ENCODE measurements at places on chromosomes 3 and 15.

- no peak for DNase-seq
These were observed 3.3 kb downstream of the CYP19A1 start for GRCh38 chr15:51335087-51335486.

DNA sequence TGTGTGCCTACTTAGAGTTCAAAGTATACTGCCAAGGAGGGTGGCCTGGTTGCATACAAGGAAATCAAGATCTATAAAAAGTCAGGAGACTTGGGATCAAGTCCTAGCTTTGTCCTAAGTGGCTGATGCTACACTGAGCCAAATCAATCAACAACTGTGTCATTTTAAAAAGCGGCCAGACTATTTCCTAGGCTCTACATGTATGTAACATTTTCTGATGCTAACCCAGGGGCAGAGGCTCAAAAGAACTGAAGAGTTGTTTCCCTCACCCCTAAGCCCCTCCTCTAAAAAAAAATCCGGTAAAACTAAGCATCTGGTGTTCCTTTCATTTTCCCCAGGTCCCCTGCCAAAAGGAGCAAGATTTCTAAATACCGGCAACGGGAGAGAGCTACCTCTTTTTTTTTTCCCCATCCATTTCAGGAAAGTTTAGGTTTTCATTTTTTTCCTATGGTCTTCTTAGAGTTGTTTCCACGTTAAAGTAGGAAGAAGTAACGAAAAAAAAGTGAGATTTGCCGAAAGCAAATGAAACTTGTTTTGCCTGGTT lies 18.8 kb upstream of the CHD2 start:
- no peak for DNase-seq

DNA sequence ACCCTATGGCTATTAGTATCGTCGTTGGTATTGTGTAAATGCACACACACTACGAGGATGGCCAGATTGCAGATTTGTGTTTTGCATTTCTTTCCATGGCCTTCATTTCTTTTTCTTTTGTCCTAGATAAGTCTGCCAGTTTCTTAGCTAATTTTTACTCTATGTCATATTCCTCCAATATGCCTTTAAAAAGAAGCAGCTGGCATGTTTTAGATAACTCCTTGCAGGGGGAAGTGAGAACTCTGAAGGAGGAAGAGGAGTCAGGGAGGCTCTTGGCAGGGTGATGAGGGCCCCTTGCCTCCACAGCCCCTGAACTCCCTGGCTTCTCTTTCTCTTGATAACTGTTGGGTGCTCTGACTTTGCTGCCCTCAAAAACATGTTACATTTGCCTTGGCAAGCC lies 244.0 kb downstream of the GABRG3 start:
- DNase-seq: no peak

DNA sequence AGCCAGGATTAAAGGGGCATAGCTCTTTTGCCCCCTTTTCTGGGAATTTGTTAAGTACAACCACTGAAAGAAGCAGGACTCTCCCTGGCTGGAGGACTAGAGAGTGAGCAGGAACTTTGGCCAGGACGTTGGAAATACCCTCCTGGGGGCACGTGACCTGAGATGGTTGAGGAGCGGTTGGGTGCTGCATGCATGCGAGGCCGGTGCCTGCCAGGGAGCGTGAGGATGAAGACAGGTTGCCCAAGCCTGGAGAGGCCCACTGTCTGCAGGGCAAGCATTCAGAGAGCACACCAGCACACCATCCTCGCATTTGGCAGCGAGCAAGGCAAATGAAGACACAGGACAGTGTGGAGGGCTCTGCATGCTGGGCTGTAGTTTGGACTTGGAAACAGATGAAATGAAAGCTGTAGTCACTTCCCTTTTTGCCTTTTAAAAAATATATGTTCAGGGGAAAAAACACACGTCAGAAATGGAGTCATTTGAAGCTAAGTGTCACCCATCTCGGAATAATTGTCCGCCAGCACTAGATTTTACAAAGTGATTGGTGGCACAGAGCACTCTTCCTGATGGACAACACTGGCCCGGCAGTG lies 217.6 kb downstream of the SLCO3A1 start:
- DNase-seq: no peak

GRCh38 chr3:46675843-46676567 lies 17.5 kb downstream of the ALS2CL start:
- DNase-seq: no peak

DNA sequence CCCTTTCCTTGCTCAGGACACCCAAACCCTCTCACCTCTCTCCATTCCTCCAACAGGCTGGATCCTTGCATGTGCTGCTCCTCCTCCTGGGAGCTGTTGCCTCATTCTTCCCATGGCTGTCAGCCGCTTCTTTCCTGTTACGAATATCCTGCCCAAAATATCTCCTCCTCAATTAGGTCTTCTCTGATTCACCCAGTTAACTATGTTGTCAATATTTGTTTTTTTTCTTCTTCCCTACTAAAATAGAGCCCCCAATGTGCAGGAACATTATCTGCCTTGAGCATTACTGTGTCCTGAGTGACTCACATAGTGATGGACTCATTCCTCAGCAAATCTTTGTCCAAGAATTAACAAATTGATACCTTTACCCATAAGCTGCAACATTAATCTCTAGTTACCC lies 357.2 kb downstream of the CLSTN2 start:
- DNase-seq: no peak

- no peak for DNase-seq
These were observed 87.9 kb downstream of the STT3B start for GRCh38 chr3:31620656-31621055.

- DNase-seq: no peak
These were observed 118.8 kb downstream of the ARPP21 start for GRCh38 chr3:35757991-35758757.

GRCh38 chr3:171801738-171802589 lies 8.3 kb downstream of the PLD1 start:
- DNase-seq: no peak

- DNase-seq: peak; percentile 61
These were observed 2.6 kb downstream of the CCDC9B start for GRCh38 chr15:40338041-40338657.
